ENCODE measurements at places on chromosomes 3 and 15. TPM values are rescaled to one million over a fixed set of nuclear protein-coding genes. Genes with fewer than 3 reads are reported as not detected.

- no peak for DNase-seq
Observed at GRCh38 chr15:31302778-31303725, 23.6 kb upstream of the KLF13 start.

DNA sequence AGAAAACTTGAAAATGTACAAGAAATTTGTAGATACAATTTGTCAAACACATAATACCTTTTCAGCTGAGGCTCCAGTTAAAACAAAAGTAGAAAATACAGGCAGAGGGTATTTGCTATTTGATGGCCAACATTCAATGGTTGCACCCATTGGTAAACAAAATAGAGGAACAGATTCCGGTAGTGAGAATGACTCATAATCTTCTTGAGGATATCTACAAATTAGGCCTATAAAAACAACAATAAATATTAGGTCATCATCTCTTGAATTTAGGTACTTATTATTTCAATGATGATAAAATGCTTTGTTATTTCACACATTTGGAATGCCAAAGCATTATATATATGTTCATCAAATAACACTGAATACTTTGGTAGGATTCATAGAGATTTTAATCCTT is 53.4 kb downstream of the DENND4A start:
- DNase-seq, result no peak

ANKRD34C gene
- total RNA-seq, result not detected

DNA sequence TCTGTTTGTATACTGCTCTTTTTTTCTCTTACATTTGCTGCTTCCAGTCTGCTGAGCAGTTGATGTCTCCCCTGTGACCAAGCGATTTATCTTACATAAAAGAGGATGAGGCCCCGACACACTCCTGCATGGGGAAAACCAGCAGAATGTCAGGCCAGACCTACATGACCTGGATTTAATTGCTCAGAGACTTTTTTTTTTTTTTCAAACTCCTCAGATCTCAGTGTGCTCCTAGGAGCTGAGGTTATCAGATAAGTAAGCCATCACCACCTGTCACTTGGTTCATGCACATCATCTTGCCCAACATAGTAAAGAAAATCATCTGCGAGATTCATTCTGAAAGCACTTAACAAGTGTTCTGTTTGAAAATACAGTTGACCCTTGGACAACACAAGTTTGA is 163.1 kb downstream of the PLCL2 start:
- DNase-seq, result no peak

DNA sequence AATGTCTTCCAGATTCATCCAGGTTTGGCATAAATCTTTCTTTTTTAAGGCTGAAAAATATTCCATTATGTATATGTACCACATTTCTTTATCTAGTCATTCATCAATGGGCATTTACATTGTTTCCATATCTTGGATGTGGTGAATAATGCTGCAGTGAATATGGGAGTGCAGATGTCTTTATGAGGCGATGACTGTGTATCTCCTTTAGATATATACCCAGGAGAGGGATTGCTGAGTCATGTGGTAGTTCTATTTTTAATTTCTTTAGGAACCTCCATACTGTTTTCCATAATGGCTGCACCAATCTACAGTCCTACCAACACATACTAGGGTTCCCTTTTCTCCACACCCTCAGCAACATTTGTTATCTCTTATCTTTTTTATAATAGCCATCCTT is 96.3 kb downstream of the LRRC28 start:
- no peak for DNase-seq

DNA sequence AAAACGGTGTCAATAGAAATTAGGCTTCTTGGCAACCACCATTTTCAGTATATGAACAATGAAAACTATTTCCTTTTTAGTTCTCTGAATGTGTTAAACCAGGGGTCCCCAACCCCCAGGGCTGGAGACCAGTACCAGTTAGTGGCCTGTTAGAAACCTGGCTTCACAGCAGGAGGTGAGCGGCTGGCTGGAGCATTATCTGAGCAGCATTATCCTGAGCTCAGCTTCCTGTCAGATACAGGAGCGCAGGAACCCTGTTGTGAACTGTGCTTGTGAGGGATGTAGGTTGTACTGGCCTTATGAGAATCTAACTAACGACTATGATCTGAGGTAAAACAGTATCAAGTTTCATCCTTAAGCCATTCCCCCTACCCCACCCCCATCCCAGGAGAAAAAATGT is 328.7 kb downstream of the ZBBX start:
- DNase-seq, result no peak

GRCh38 chr15:40639677-40640076 is 45.6 kb downstream of the KNL1 start:
- DNase-seq, result no peak

SUCNR1 gene
- not detected for total RNA-seq

GRCh38 chr3:106403371-106404145 is 534.7 kb upstream of the CBLB start:
- no peak for DNase-seq

GRCh38 chr15:69929905-69930630 is 167.6 kb downstream of the TLE3 start:
- DNase-seq, result no peak

C3orf22 gene
- not detected for total RNA-seq

TMEM39A gene
- total RNA-seq, result 65.8 TPM

- DNase-seq, result no peak
Observed at GRCh38 chr15:92725171-92725570, 69.6 kb upstream of the FAM174B start.

GOLGA6L1 gene
- not detected for total RNA-seq

SLC28A2 gene
- total RNA-seq, result not detected

DNA sequence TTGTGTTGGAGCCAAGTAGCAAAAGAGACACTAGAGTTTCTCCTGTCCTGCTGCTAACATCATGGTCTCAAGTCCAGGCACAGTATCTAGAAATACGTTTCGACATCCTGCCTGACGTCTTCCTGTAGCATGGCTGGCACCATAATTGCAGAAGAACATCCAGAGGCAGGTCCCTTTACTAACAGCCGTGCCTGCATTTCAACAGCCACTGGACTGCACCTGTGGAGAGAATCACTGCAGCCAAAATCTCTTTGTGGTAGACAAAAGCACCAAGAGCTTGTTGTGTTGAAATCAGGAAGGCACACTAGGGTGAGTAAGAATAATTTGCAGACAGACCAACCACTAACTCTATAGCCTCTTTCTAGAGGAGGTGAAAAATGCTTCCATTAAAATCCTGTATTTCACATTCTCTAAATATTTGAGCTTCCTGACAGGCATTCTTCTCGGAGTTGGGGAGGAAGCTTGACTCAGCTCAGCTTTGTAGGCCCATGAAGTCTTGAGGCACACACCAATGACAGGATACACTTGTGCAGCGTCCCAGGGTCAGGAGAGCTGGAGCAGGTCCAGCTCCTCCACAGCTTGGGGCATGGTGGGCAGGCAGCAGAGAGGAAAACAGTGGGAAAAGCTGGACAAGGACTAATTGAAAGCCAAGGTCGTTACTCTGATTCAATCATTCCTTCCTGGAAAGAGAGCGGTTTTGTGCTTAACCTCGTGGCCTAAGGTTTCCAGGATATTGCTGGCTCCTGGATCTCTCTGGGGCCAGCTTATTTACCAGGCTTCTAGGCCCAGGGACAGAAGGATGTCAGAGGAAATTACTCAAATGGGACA is 244.9 kb downstream of the FAM43A start:
- DNase-seq, result no peak

- no peak for DNase-seq
Observed at GRCh38 chr3:3027976-3028567, 82.1 kb downstream of the IL5RA start.

- DNase-seq, result no peak
Observed at GRCh38 chr3:142963234-142963515, 299 bp downstream of the PAQR9 start.

ACTRT3 gene
- total RNA-seq, result not detected

GPR160 gene
- total RNA-seq, result 2.3 TPM

PARP15 gene
- 87.6 TPM for total RNA-seq

TRA2B gene
- 542 TPM for total RNA-seq

STRA6 gene
- total RNA-seq, result not detected

DNA sequence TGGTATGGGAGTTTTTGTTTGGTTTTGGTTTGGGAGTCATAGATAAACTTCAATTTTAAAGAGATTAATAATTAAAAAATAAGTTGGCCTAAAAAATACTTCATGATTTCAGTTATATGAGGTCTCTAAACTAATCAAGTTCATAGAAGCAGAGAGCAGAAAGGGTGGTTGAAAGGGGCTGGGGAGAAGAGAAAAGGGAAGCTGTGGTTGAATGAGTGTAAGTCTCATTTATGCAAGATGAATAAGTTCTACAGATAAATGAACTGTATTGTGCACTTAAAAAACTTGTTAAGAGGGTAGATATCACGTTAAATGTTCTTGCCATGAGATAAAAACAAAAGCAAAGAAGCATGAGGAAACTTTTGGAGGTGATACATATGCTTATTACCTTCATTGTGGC is 188.7 kb downstream of the NSUN3 start:
- DNase-seq, result no peak

CHRNA7 gene
- 0.23 TPM for total RNA-seq

TLR9 gene
- not detected for total RNA-seq

DNA sequence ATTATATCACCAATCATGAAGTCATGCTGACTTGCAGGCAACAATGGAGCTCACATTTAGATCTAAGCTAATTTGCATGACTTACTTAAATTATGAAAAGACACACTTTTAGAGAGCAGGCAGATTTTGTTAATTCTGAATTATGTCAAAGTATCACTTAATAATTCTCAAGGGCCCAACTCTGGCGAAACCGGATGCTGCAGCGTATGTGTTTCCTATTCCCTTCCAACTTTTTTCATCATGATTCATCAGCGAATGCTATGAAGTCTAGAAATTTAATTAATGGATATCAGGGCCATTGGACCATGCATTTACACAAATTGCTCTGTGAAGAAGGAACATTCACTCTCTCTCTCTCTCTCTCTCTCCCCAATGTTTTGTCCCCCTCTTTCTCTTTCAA is 63.5 kb upstream of the GOLGA8A start:
- DNase-seq, result no peak

SV2B gene
- not detected for total RNA-seq

ACP3 gene
- 1.5 TPM for total RNA-seq

GMNC gene
- total RNA-seq, result not detected

PGBD4 gene
- 2.8 TPM for total RNA-seq

ARNT2 gene
- total RNA-seq, result not detected

- no peak for DNase-seq
Observed at GRCh38 chr3:63950698-63951097, 38.5 kb upstream of the SCAANT1 start.

ZPLD1 gene
- total RNA-seq, result not detected

DNA sequence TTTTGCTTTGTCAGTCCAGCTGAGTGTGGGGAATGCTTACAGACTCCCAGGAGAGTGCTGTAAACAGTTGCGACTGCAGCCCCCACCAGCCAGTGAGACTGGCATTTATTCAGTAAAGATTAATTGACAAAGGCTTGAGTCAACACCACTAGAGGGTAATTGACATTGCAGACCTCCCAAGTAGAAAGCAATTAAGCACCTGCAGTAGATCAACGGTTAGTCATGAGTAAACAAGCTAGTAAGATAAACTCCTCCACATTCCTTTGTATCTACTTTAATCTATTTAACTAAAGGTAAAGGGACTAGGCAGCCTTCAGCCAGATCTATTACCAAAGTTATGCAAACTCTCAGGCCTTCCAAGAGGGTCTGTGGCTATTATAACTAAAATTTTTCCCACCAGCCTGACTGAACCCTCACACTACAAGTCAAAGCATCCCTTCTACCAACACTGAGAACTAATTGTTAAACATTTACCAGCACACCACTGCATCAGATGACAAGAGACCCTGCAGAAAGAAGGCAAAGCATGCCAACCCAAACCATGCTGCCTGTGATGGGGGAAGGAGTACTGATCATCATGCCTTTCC is 30.5 kb upstream of the GALNT15 start:
- DNase-seq, result no peak

VPS33B gene
- 19.2 TPM for total RNA-seq

- no peak for DNase-seq
Observed at GRCh38 chr15:51759557-51760070, 8.2 kb downstream of the TMOD2 start.

DNA sequence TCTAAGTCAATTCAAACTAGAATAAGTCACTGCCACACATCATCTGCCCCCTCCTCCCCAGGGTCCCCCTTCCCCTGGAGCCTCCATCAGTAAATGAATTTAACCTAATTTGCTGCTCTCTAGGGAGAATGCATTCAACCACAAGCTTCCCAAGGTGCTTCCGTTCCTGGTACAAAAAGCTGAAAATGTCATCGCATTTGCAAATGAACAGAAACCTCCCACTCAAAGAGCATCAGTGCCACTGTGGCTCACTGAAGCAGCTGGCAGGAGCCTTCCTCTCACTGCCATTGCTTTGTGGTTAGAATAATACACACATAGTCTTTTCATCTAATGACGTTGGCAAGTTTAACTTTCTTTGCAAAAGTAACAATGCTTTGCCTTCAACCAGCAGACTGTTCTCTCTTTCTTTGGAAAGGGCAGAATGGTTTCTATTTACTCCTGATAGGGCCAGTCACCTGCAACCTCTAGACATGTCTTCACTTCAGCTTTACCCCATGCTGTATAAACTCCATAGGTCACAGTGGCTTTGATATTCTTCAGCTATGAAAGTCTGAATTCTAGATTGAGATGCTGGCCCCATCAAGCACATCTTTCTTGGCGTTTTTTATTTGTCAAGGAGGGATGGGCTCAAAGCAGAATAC is 238.1 kb downstream of the CPNE4 start:
- no peak for DNase-seq

- DNase-seq, result no peak
Observed at GRCh38 chr15:87672309-87673288, 583.9 kb downstream of the NTRK3 start.

All from T-helper 17 cell (primary cell).